ENCODE measurements at places on chromosomes 4 and X.

DNA sequence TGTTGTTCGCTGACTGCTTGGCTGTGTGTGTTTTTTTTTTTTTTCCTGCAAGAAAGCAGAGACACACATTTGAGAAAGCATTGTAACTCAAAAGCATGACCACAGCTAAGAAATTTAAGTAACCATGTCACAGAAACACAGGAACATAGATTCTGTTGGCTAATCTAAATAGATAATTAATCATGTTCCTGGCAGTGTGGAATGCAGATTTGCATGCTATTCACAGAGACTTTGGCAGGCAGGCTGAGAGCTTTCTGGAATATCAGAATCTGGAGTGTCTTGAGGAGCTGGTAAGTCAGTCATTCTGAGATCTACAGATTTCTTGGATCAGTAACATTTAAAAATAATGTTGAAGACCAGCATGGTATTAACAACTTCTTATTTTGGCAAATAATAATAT lies 33.2 kb upstream of the SMS start:
- DNase-seq, result no peak

- no peak for DNase-seq
Measured at GRCh38 chrX:16191605-16192004, 24.3 kb downstream of the MAGEB17 start.

- DNase-seq, result no peak
Measured at GRCh38 chr4:140789759-140790158, 33.6 kb upstream of the TBC1D9 start.

GRCh38 chrX:51148848-51149247 lies 183.8 kb upstream of the NUDT10 start:
- DNase-seq, result no peak

DNA sequence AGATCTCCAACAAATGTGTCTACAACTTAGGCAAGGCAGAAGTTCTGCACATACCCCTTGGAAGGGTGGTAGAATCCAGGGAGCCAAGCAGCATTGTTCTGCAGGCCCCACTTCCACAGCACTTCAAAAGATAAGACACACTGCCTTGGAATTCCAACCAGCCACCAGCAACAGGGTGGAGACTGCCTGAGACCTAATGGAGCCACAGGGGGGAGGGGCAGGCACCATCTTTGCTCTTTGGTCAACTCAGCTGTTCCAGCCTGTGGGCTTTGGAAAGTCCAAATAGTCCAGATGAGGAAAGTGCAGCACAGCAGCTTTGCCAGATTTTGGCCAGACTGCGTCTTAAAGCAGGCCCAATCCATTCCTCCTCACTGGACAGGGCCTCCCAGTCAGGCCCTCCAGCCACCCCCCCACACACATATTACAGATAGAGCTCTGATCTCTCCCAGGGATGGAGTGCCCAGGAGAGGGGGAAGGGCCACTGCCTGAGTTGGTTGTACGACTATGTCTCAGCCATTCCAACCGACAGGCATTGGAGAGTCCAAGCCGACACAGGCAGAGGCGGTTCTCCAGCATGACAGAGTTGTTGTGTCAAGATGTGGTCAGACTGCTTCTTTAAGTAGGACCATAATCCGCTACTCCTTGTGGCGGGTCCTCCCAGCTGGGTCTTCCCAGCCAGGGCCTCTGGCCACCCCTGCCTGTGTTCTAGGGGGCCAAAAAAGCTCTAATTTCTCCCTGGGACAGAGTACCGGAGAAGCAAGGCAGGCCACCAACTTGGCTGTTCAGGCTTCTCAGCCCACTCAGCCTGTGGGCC lies 42.5 kb upstream of the ANTXR2 start:
- no peak for DNase-seq

- DNase-seq, result no peak
Measured at GRCh38 chr4:143407474-143407873, 70.8 kb downstream of the GAB1 start.

DNA sequence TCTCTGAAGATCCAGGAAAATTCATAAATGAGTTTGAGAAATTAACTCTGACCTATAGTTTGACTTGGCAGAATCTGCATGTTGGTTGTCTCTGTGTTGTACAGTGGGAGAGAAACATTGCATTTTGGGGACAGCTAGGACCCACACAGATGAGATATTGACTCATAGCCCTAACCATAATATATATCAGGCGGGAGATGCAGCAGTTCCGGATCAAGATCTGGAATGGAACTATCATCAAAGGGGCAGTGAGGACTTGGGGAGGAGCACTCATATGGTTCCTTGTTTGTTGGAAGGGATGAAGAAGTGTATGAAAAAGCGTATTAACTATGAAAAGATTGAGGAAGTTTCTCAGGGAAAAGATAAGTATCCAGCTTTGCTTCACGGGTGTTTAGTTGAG lies 14.0 kb downstream of the CXCL2 start:
- DNase-seq, result no peak

DNA sequence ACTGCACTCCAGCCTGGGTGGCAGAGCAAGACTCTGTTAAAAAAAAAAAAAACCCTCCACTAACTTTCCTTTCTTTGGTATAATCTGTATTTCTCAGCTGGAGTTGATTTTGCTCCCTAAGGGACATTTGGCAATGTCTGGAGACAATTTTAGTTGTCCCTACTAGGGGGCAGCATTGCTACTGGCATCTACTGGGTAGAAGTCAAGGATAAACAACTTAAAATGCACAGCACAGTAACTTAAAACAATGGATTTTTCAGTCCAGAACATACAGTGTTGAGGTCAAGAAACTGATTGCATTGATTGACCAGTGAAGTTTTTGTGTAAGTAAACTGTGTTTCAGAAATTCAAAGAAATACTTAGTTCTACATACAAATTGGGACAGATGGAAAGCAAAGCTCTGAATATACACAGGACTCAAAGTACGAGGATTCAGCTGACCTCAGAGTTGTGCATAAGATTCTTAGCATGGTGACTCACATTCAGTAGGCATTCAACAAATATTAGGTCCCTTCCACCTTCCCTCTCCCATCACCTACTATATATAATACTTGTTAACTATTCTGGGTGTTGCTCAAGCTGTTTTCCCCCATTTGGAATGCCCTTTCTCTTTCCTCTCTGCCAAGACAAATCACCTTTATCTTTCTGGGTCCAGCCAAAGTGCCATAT lies 8.8 kb downstream of the DDX53 start:
- DNase-seq, result no peak
